ENCODE measurements at places on chromosomes 4 and X.

GRCh38 chr4:1290165-1290977, 680 bp downstream of the MAEA start:
- no peak for DNase-seq

- no peak for DNase-seq
Observed at GRCh38 chr4:54027311-54027710, 37.1 kb downstream of the CHIC2 start.

DNA sequence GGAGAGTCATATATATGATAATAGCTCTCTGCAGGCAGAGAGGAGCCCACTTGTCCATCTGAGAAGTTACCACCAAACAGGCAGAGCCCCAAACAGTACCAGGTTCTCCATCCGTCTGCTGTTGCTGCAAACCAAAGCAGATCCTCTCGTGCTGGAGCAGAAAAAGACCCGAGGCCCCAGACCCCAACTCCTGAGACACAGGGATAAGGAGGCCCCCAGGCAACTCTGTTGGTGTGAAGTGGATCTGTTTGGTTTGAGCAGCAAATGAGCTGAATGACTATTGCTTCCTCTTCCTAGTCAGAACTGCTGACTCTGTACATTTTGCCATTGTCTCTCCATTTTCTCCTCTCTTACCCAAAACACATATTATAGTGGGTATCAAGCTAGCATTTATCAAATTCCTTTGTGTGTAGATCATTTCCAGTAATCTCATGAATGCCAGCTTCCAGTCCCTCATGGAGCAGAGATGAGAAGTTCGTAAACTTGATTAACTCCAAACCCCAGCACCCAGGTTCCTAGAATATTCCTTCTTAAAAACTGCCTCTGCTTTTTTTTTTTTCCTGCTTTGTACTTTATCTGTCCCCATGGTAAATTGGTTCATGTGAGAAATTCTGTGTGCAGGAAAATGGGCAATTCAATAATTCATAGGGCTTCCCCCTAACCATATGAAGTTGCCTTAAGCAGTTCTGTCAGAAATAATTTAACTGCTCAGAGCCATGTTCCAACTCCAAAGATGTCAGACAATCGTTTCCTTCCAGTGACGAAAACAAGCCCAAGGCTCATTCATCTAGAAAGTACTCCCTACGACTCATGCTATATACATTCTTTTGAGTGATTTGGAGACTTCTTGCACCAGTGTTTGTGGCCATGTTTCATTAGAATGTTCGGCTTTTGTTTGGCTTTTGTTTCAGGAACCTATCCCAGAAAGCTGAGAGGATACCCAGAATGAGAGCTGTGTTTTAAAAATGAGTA, 98.6 kb upstream of the ATXN3L start:
- peak; percentile 68 for DNase-seq

DNA sequence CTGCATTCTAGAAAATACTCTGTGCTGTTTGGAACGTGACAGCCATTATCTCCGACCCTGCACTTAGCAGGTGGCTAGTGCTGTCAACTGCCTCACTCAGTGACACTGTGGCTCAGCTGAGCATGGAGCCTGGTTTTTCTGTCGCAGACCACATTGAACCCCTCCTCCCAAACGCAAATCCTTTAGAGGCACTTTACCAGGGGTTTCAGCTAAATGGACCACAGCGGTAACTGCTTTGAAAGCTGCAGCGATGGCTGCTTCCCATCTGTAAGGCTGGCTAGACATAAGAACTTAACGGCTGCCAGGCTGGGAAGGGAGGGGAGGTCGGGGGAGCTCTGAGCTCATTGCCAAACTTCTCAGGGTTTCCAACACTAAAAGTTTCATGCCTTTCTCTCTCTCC, 8.1 kb downstream of the SLC34A2 start:
- DNase-seq, result no peak

GRCh38 chr4:183182873-183183725, 84.0 kb downstream of the WWC2 start:
- peak; percentile 82 for DNase-seq

- no peak for DNase-seq
Observed at GRCh38 chrX:69314436-69315348, 149.4 kb upstream of the PJA1 start.

DNA sequence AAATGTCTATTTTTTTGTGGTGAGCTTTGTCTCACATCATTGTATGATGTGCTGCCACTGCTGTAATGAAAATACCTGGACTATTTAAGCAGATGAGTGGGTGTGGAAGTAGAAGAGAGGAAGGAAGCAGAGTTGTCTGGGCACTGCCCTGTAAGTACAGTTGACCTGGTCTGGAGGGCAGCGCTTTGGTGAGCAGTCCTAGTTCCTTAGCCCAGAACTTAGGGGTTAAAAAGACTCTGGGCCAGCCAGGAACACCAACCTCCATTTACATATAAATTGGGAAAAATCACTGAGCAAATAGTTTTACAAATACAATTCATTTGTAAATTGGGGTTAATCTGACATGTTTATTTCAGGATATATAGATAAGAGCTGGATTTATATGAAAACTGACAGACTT, 347.1 kb upstream of the FAT1 start:
- no peak for DNase-seq

DNA sequence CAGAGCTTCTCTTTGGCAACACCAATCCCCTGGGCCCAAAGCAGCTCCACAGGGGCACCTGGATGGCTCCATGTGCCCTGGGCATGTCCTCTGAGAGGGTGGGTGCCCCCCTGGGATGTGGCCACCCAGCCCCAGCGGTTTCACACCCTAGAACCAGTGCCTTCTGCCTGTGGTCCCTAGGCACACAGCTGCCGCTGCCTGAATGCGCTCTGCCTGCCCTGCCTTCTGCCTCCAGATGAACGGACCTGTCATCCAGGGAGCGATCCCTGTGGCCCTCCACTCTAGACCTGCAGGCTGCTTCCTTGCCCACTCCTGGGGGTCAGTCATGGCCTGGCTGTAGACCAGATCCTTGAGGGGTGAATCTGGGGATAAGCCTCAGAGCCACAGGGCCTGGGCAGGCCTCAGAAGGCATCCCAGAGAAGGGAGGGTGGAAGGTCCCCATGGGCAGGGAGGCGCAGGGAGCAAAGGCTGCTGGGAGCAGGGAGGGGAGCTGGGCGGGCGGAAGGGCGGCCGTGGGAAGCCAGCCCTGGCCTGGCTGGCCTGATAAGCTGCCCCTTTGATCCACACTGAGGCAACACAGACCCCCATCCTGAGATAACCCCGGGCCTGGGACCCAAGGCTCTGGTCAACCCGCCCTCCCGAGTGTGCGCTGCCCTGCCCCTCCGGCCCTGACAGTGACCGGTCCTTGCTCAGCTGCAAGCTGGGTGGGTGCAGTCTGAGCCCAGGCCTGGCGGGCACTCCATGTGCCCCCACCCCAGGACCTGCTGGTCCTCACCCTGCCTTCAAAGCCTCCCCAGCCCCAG, 8.1 kb upstream of the FGFR3 start:
- DNase-seq, result no peak

DNA sequence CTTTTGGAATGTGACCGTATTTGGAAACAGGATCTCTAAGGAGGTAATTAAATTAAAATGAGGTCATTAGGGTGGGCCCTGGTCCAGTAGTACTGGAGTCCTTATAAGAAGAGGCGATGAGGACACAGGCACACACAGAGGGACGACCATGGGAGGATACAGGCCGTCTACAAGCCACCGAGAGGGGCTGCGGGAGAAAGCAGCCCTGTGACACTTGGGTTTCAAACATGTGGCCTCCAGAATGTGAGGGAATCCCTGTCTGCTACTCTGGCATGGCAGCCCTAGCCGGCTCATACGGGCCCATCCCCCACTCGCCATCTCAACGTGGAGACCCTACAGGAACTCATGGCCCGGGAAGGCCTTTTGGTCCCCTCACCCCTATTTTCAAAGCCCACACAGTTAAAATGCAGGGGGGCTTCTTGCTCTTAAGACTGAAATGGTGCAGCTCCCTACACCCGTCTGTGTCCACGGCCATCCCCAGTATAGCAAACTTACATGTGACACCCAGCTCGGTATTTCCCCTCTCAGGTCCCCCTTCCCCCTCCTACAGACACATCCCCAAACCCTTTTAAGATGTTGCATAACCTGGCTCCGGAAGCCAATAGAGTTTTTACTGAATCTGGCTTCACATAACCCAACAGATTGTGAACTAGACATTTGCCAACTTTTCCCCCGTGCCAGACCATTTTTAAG, 124.1 kb upstream of the TBL1X start:
- DNase-seq, result peak; percentile 81
